ENCODE measurements at places on chromosomes 12 and 14.

DNA sequence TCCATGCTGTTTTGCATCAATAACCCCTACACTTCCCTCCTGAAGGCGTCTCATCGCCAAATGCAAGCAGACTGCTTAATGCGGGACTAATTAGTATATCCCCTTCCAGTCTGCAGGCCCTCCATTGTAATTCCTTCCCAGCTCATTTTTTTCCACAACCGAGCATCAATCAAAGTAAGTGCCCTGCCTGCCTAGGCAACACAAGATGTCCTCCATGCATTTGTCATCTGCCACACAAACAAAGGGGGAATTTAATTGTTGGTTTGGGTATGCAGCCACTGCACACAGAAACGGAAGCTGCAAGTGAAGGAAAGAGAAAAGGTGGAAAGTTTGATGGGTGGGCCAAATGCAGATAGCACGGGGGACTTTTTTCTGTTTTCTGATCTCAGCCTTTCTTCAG lies 168.0 kb downstream of the EGLN3 start:
- H3K4me3 ChIP-seq, result no peak overlapping the region
- no peaks in the 10 kb centered on the region for H3K27me3 ChIP-seq
- no peak overlapping the region for H3K27ac ChIP-seq
- no peak for DNase-seq
- H3K36me3 ChIP-seq, result no peaks in the 10 kb centered on the region
- peaks cover 63% of the 10 kb centered on the region for H3K4me1 ChIP-seq

DNA sequence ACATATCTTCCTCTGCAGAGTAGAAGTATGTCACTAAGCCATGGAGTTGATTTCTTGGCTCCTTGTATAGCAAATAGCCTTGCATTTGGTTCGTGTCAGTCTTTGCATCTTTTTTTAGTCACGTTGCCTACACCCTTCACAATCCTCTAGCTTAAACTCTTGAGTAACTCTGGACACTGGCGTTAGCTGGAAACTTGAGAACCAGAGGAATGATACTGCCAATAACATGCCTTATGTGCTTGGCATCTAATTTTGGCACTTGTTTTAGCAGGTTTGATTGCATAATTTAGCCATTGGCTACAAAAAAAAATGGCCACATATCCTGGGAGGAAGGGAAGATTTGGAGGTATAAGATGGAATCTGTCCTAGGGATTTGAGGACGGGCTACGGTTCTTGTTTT lies 136.2 kb downstream of the ETV6 start:
- H3K27me3 ChIP-seq, result no peaks in the 10 kb centered on the region
- no peak overlapping the region for H3K27ac ChIP-seq
- H3K4me1 ChIP-seq, result no peaks in the 10 kb centered on the region
- H3K4me3 ChIP-seq, result no peak overlapping the region
- no peaks in the 10 kb centered on the region for H3K36me3 ChIP-seq

DNA sequence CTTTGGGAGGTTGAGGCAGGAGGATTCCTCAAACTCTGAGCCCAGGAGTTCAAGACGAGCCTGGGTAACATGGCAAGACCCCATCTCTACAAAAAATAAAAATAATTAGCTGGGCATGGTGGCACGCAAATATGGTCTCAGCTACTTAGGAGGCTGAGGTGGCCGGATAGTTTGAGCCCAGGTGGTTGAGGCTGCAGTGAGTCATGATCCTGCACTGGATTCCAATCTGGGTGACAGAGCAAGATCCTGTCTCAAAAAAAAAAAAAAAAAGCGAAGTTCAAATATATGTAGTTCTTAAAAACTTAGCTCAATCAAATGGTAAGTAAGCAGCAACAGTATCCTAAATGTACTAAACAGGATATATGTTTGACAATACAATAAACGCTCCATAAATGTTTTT lies 85.5 kb upstream of the SSTR1 start:
- DNase-seq, result peak; percentile 73
- H3K27me3 ChIP-seq, result no peaks in the 10 kb centered on the region
- 0 out of 2 replicates have a peak, but pooled peaks cover 3% of the 10 kb centered on the region for H3K36me3 ChIP-seq
- peak overlapping the region; percentile 98 for H3K27ac ChIP-seq
- peaks cover 79% of the 10 kb centered on the region for H3K4me1 ChIP-seq

DNA sequence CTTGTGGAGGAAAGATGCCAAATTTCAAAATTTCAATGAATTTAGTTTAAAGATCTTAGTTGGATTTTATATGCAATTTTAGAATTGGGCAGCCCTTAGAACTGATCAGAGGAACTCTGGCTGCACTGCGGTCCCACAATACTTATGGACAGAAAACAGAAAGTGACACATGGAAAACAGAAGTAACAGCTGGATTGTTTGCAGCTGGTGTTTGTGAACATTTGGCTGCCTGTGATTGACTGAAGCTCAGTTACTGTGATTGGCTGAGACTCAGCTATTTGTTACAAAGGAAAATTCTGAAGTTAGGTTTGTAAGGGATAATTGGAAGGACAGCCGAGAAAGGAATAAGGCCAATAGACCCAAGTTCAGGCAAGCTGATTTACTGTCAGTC lies 10.0 kb upstream of the KRT86 start:
- H3K27ac ChIP-seq, result no peak overlapping the region
- H3K4me1 ChIP-seq, result no peaks in the 10 kb centered on the region
- no peaks in the 10 kb centered on the region for H3K27me3 ChIP-seq
- no peaks in the 10 kb centered on the region for H3K36me3 ChIP-seq
- no peak overlapping the region for H3K4me3 ChIP-seq

- no peak overlapping the region for H3K4me3 ChIP-seq
- H3K36me3 ChIP-seq, result no peaks in the 10 kb centered on the region
- no peaks in the 10 kb centered on the region for H3K4me1 ChIP-seq
- H3K27me3 ChIP-seq, result no peaks in the 10 kb centered on the region
- H3K27ac ChIP-seq, result no peak overlapping the region
Measured at GRCh38 chr12:127150956-127151355, 1116.0 kb upstream of the TMEM132C start.

DNA sequence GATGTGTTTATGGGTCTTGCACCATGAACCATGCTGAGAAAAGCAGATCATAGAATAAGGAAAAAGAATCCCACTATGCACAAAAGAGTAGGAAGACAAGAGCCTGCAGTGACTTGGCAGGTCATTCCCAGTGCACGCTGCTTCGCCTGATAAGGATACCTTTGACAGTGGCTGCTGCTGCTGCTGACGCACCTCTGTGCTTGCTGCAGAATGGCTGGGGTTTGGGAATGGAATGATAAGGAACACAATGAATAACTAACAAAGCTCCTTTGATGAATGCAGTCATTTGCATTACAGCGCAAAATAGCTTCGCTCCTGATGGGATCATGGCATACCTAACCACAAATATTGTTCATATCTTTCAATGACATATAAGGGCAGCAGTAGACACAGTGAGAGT lies 278.7 kb downstream of the PDZRN4 start:
- no peaks in the 10 kb centered on the region for H3K27me3 ChIP-seq
- no peak overlapping the region for H3K4me3 ChIP-seq
- DNase-seq, result no peak
- H3K27ac ChIP-seq, result no peak overlapping the region
- no peaks in the 10 kb centered on the region for H3K36me3 ChIP-seq

- H3K27ac ChIP-seq, result no peak overlapping the region
- H3K4me3 ChIP-seq, result peak overlapping the region; percentile 74
Measured at GRCh38 chr12:56120158-56120846, 2.2 kb downstream of the ZC3H10 start.

GRCh38 chr14:100735271-100735670 lies 8.6 kb downstream of the DLK1 start:
- H3K27ac ChIP-seq, result no peak overlapping the region
- no peak for DNase-seq
- no peaks in the 10 kb centered on the region for H3K36me3 ChIP-seq
- no peaks in the 10 kb centered on the region for H3K27me3 ChIP-seq
- no peak overlapping the region for H3K4me3 ChIP-seq
- H3K4me1 ChIP-seq, result no peaks in the 10 kb centered on the region

DNA sequence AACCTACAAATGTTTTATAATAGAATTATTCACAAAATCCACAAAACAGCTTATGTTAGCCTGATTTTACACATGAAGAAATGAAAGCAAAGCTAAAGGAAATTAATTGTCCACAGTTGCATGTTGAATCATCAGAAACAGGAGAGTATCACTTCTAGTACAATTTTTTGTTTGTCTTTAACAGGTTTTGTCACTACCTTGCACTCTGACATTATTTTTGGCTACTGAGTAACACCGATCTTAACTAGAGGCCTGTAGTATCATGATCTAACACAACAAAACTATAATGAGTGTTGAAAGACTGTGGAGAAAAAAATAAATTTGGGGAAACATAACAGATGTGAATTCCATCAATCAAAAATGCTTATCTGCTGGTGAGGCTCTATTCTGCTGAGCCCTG lies 60.1 kb downstream of the TAOK3 start:
- no peaks in the 10 kb centered on the region for H3K36me3 ChIP-seq
- no peak for DNase-seq
- peaks cover 44% of the 10 kb centered on the region for H3K4me1 ChIP-seq
- H3K27me3 ChIP-seq, result no peaks in the 10 kb centered on the region
- H3K27ac ChIP-seq, result peak overlapping the region; percentile 62

GRCh38 chr12:6442836-6443235 lies 1.9 kb upstream of the CD27 start:
- peaks cover 82% of the 10 kb centered on the region for H3K4me1 ChIP-seq
- peaks cover 2% of the 10 kb centered on the region for H3K36me3 ChIP-seq
- peak overlapping the region; percentile 77 for H3K4me3 ChIP-seq
- DNase-seq, result no peak
- no peaks in the 10 kb centered on the region for H3K27me3 ChIP-seq
- H3K27ac ChIP-seq, result peak overlapping the region; percentile 100

DNA sequence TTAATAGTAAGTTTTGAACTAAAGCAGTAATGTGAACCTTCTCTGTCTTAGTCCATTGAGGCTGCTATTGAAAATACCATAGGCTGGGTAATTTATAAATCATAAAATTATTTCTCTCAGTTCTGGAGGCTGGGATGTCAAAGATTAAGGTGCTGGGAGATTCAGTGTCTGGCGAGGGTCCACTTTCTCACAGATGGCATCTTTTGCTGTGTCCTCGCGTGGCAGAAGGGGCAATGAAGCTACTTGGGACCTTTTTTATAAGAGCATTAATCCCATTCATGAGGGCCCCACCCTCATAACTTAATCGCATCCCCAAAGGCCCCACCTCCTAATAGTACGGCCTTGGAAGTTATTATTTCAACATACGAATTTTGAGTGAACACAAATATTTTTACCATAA lies 28.4 kb downstream of the LIN7A start:
- no peaks in the 10 kb centered on the region for H3K36me3 ChIP-seq
- no peak for DNase-seq
- H3K4me1 ChIP-seq, result no peaks in the 10 kb centered on the region
- no peak overlapping the region for H3K4me3 ChIP-seq
- no peak overlapping the region for H3K27ac ChIP-seq
- H3K27me3 ChIP-seq, result no peaks in the 10 kb centered on the region

- no peak for DNase-seq
- H3K4me3 ChIP-seq, result no peak overlapping the region
- H3K4me1 ChIP-seq, result 0 out of 2 replicates have a peak, but pooled peaks cover 3% of the 10 kb centered on the region
- no peak overlapping the region for H3K27ac ChIP-seq
- H3K27me3 ChIP-seq, result no peaks in the 10 kb centered on the region
- peaks cover 50% of the 10 kb centered on the region for H3K36me3 ChIP-seq
Measured at GRCh38 chr14:73731111-73731510, 16.9 kb upstream of the PNMA1 start.

- peaks cover 53% of the 10 kb centered on the region for H3K4me1 ChIP-seq
- 0 out of 2 replicates have a peak overlapping the region, but pooled peaks have one; percentile 12 for H3K27ac ChIP-seq
- H3K27me3 ChIP-seq, result no peaks in the 10 kb centered on the region
Measured at GRCh38 chr12:116861320-116861719, 19.9 kb downstream of the HRK start.

- no peak overlapping the region for H3K4me3 ChIP-seq
- no peaks in the 10 kb centered on the region for H3K4me1 ChIP-seq
- no peaks in the 10 kb centered on the region for H3K27me3 ChIP-seq
- H3K36me3 ChIP-seq, result no peaks in the 10 kb centered on the region
Measured at GRCh38 chr12:114457620-114458019, 51.7 kb upstream of the TBX5 start.

- no peaks in the 10 kb centered on the region for H3K27me3 ChIP-seq
- no peaks in the 10 kb centered on the region for H3K36me3 ChIP-seq
- H3K4me1 ChIP-seq, result no peaks in the 10 kb centered on the region
- DNase-seq, result no peak
Measured at GRCh38 chr12:71194657-71195056, 36.9 kb upstream of the TSPAN8 start.

- peaks cover 2% of the 10 kb centered on the region for H3K27me3 ChIP-seq
- peaks cover 8% of the 10 kb centered on the region for H3K4me1 ChIP-seq
- no peaks in the 10 kb centered on the region for H3K36me3 ChIP-seq
- H3K27ac ChIP-seq, result no peak overlapping the region
Measured at GRCh38 chr14:75610834-75611233, 32.4 kb downstream of the FLVCR2 start.

- no peaks in the 10 kb centered on the region for H3K27me3 ChIP-seq
- H3K36me3 ChIP-seq, result peaks cover 41% of the 10 kb centered on the region
- H3K4me3 ChIP-seq, result peak overlapping the region; percentile 55
- peak; percentile 70 for DNase-seq
- peaks cover 59% of the 10 kb centered on the region for H3K4me1 ChIP-seq
Measured at GRCh38 chr14:54881235-54881760, 21.3 kb downstream of the GCH1 start.

GRCh38 chr14:92619671-92620456 lies 106.3 kb downstream of the RIN3 start:
- H3K27ac ChIP-seq, result no peak overlapping the region
- H3K4me1 ChIP-seq, result no peaks in the 10 kb centered on the region
- H3K27me3 ChIP-seq, result peaks cover 3% of the 10 kb centered on the region
- no peak overlapping the region for H3K4me3 ChIP-seq

GRCh38 chr14:24368562-24369252 lies 723 bp downstream of the NFATC4 start:
- peak; percentile 56 for DNase-seq
- H3K36me3 ChIP-seq, result no peaks in the 10 kb centered on the region
- H3K4me3 ChIP-seq, result peak overlapping the region; percentile 72
- H3K27ac ChIP-seq, result no peak overlapping the region

DNA sequence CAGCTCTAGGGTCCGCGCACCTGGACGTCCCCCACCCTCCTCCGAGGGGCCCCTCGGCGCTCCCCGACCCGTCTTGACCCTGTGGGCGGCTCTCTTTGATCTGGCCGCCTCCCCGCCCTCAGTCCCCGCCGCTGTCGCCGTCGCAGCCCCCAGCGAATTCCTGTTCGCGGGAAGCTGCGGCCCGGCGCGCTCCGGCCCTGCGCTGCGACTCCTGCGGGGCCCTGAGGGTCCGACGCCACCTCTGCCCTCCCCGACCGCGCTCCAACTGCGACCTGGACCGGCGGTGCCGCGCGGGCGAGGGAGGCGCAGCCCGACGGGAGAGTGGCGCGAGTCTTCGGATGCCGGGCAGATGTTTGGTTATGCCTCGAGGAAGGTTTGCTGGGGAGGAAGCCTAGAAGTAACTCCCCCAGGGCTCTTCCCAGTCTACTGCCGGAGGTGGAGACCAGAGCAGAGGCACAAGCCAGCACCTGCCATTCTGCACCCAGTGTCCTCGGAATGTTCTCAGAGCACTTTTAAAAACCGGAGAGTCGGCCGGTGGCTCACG lies 440 bp upstream of the ISM2 start:
- DNase-seq, result peak; percentile 56
- H3K36me3 ChIP-seq, result no peaks in the 10 kb centered on the region
- H3K27me3 ChIP-seq, result no peaks in the 10 kb centered on the region
- H3K27ac ChIP-seq, result no peak overlapping the region

Measured in Karpas-422 (cell line).